ENCODE measurements at places on chromosomes 1 and 21. TPM values are rescaled to one million over a fixed set of nuclear protein-coding genes. Genes with fewer than 3 reads are reported as not detected.

WARS2 gene
- total RNA-seq = 13.8 TPM

GRCh38 chr1:87515781-87516180 is 187.1 kb downstream of the LMO4 start:
- ATAC-seq = no peak

DNA sequence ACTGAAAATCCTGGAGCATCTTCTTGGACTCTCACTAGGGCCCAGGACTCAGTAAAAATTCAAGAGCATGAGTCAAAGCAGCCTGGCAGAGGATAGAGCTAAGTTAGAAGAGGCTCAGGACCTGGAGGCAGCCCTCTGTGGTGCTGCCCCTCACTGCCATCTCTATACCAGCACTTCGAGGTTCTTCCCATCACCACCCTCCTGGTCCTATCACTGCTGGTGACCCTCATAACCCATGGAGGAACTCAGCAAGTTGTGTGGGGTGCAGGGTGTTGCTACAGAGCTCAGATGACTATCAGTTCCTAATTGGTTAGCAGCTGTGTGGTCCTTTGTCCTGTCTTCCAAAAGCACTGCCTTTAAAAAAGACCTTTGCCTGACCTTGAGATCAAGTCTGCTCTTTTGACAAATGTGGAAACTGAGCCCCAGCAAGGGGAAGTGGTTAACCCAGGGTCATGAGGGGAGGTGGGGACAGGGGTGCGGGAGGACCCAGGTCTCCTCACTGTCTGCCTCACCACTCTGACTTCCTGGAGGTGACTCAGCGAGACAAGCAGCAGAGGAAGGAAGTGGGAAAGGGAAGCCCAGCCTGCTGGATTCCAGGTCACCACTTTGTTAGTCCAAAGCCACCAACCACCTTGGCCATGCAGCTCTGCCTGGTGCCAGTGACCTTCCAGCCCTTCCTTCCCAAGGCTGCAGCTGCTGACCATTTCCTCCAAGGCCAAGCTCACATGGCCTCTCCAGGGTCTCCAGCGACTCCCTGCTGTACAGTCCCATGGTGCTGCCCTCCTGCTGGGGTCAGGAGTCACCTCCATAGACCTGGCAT is 199.4 kb upstream of the EDN2 start:
- no peak for ATAC-seq

- peak; percentile 84 for ATAC-seq
Measured at GRCh38 chr1:116909512-116910378, at the start of gene PTGFRN. Gene PTGFRN (plus strand): TSS chr1:116909916. CDS start chr1:116910204, 288 bp downstream.

GRCh38 chr1:182119631-182120030 is 58.1 kb upstream of the ZNF648 start:
- no peak for ATAC-seq

GRCh38 chr21:41387042-41387819 is 25.4 kb downstream of the MX2 start:
- ATAC-seq = no peak

SPATA46 gene
- total RNA-seq = 0.57 TPM

GRCh38 chr21:38460171-38460742 is 38.0 kb downstream of the ERG start:
- ATAC-seq = no peak

DNA sequence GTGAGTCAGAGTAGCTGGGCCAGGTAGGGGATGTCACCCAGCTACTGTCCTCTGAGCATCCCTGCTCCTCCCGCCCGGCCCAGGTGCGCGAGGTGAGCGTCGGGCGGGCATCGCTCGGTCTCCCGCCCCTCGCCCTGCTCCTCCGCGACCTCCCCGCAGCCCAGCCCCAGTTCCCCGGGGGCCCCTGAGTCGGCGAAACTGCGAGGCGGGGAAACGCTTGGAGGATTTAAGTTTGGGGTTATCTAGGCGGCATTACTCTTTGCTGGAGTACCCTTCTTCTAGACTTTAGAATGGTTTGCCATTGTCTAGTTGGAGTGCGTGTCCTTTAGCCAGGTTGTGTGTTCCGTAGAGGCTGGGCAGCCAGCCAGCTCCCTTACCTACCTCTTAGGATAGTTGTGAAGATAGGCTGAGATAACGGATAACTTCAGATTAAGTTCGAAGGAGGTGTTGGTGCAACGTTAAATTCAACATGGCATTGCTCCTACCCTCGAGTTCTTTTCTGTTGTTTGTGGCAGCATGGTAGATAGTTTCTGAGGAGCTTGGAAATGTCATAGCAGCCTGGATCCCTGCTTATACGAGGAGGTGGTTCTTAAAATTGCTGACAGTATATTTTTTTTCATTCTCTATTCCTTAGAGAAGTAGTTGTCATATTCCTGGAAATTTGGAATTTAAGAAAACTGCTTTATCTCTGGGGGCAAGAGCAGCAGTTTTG is 697 bp downstream of the AGO3 start:
- ATAC-seq = peak; percentile 41

NVL gene
- total RNA-seq = 51.4 TPM

C4BPB gene
- total RNA-seq = not detected

- peak; percentile 85 for ATAC-seq
Measured at GRCh38 chr1:107389410-107390396, 248.9 kb downstream of the NTNG1 start.

- peak; percentile 80 for ATAC-seq
Measured at GRCh38 chr1:220527908-220528678, at the start of gene MARK1. Gene MARK1 (plus strand): TSS chr1:220528136. CDS start chr1:220528823, 687 bp downstream.

DNA sequence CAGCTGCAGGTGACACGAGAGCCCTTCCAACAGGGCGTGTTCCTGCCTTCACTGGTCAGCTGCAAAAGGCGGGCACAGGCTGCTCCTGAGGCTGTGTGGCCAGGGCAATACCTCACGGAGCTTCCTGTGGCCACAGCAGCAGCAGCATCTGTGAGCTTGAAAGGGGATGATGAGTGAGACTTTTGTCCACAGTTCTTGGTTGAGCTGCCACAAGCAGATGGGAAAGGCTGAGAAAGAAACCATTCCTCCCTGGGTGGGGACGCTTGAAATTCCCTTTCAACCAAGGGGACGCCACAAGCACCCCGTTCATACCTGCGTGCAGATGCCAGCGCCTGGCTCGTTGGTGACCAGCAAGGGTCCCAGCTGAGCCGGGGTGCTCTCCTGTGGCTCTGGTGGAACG is 37.6 kb downstream of the B3GALT5 start:
- no peak for ATAC-seq

C1orf141 gene
- not detected for total RNA-seq

DNA sequence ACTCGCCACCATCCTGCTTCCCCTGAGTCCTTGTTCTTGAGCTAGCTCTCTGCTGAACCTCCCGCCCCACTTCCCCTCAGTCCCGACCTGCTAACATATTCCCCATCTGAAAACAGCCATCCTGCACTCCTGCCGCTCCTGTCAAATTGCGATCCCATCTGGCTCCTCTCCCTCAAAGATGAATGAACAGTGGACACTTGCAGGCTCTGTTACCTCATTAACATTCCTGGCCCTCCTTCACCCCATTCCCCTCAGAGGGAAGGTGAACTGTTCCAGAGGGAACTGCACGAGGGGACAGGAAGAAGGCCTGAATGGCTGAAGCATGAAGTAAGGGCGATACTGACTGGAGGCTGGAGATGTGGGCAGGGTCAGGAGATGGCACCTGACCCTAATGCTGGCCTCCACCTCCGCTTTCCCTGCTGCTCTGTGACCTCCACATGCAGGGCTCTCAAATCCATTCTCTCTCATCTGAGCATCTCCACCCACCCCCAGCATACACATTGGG is 7.4 kb upstream of the CELSR2 start:
- ATAC-seq = peak; percentile 4

ROR1 gene
- 2.0 TPM for total RNA-seq

Measured in motor neuron (in vitro differentiated cells).